ENCODE measurements at places on chromosomes 13 and 19.

DNA sequence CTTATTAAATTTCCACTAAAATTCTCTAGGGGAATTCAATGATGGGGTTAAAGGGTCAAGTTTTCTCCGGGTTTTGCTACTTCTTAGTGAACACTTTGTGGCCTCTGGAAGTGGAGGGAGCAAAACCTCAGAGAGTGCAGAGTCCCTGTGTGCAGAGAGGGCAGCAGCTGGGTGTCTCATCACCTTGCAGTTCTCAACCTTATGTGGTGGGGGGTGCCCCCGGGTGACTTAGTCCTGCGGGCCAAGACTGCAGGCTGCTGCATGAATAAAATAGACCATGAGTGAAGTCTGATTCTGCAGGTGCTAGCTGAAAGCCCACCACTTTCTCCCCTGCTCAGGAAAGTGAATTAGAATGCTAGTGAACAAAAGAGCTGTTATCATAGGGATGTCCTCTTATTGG is 191.6 kb downstream of the DLEU7 start:
- DNase-seq = no peak

- no peak for DNase-seq
These were observed 309.3 kb downstream of the DCT start for GRCh38 chr13:94170145-94170571.

GRCh38 chr19:51710163-51710562 is 13.6 kb downstream of the HAS1 start:
- DNase-seq = no peak

- DNase-seq = no peak
These were observed 197.2 kb downstream of the RAP2A start for GRCh38 chr13:97631158-97631557.

DNA sequence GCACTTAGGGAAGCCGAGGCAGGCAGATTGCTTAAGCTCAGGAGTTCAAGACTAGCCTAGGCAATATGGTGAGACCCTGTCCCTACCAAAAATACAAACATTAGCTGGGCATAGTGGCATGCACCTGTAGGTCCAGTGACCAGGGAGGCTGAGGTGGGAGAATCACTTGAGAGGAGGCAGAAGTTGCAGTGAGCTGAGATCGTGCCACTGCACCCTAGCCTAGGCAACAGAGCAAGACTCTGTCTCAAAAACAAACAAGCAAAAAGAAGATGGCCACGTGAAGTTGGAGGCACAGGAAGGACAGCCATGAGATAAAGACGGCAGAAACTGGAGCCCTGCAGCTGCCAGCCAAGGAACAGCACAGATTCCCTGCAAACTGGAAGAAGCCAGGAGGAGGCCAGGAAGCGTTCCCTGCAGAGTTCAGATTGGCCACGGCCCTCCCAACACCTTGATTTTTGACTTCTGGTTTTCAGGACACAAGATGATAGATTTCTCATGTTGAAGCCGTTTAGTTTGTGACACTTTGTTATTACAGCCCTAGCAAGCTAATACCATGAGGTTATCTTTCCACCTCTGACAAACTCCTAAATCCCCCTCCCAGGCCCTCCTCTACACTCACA is 786.7 kb downstream of the UQCRFS1 start:
- no peak for DNase-seq

GRCh38 chr13:35768551-35768950 is 292.1 kb upstream of the MAB21L1 start:
- no peak for DNase-seq

DNA sequence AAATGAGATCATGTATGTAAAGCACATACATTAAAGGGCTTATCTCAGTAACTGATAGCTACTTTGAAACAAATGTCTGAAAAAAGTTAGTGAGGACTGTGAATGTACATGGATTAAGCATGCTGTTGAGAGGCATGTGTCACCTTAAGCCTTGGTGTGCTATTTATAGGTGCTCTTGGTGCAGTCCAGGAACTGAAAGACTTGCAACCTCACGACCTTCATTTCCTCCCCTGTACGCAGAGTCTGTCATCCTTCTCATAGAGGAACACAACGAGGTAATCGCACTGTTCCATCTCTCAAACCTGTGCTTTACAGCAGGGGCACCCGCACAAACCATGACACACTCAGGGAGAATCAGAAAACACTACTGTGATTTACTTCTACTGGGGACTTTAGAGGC is 65.6 kb downstream of the UFM1 start:
- peak; percentile 15 for DNase-seq

- DNase-seq = no peak
These were observed 11.6 kb downstream of the SHKBP1 start for GRCh38 chr19:40588110-40588854.

GRCh38 chr19:46755077-46755852 is 9.0 kb upstream of the STRN4 start:
- no peak for DNase-seq

- no peak for DNase-seq
These were observed 2660.1 kb upstream of the PCDH20 start for GRCh38 chr13:64075543-64076271.

- no peak for DNase-seq
These were observed 569 bp upstream of the MCF2L start for GRCh38 chr13:112968380-112968909.

DNA sequence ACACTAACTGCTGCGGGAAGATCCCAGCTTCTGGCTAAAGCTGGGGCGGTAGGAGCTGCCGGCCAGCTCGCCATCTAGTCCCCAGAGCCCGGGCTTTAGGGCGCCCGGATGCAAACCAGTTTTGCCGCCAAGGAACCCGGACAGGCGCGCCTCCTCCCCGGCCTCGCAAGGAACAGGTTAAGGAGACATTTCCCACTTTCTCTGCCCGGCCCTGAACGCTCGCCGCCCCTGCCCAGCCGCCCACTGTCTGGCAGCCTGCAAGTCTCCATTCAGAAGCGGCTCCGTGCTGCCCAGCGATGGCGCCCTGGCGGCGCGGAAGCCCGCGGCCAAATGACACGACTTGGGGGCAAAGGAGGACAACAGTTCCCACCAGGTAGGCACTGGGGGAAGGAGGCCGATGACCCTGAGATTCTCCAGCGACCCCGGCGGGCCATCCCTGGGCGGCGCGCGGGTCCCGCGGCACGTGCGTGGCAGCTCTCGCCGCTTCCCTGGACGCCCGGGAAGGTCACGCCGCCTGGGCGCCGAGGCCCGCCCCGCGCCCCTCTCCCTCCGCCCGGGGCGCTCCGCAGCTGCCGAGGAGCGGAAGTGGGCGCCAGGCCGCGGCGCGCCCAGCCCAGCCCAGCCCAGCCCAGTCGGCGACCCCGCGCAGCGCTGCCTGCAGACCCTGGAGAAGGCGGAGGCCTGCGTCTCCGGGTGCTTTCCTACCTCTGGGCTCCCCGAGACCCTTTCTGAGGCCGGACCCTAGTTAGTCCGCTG is 42.2 kb upstream of the HNRNPA1L2 start:
- DNase-seq = peak; percentile 20

GRCh38 chr19:4803736-4804695 is 12.5 kb downstream of the FEM1A start:
- peak; percentile 55 for DNase-seq

DNA sequence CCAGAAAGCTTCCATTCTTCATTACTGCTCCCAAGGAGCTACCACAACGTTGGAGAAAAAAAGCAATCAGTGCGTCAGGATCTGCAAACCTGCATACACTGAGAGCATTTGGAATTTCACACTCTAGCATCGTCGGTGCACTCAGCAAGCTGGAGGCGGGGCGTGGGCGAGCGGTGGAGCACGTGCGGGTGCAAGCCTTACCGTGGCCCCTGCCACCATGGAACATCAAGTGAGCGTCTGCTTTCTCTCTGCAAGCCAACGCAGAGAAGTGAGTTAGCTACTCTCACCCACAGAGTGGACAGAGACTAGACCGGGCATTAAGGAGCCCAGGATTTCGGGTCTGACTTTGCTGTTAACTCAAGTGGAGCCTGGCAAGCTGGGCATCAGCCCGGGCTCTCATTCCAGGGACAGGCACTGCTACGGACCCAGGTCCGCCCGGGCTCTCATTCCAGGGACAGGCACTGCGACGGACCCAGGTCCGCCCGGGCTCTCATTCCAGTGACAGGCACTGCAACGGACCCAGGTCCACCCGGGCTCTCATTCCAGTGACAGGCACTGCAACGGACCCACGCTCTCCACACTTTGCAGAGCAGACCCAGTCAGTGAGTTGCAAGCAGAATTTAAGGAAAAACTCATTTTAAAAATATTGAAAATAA is 124.1 kb upstream of the SPACA7 start:
- DNase-seq = no peak

DNA sequence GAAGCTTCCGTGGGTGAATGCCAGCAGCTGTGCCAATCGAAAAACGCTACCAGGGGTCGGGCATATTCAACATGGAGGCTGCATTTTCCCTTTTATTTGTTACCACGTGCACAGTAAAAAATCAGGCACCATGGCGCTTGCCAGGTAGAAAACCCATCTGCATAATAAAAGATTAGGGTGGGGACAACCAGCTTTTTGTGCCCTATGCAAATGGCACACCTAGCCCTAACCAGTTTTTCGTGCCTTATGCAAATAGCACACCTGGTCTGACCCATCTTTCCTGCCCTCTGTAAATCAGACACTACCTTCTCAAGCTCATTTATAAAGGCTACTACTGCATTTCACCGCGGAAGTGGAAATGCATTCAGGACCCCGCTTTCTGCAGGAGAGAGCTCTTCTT is 62.1 kb upstream of the FREM2 start:
- no peak for DNase-seq

DNA sequence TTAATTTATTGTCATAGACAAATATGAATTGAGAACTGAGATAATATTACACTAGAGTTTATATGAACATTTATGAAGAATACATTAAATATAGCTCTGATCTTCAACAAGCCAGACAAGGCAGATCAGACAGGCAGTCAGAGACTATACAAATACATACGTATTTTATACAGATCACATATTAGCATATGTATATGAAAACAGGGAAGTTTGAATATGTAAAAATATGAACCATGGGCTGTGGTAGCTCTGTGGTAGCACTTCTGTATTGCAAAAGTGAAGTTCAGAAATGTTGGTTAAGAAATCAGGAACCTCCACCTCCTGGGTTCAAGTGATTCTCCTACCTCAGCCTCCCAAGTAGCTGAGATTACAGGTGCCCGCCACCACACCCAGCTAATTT is 20.7 kb downstream of the GPR180 start:
- no peak for DNase-seq

GRCh38 chr13:111519490-111520170 is 199.2 kb downstream of the TEX29 start:
- no peak for DNase-seq

GRCh38 chr19:32289566-32290210 is 55.7 kb upstream of the ZNF507 start:
- DNase-seq = no peak

DNA sequence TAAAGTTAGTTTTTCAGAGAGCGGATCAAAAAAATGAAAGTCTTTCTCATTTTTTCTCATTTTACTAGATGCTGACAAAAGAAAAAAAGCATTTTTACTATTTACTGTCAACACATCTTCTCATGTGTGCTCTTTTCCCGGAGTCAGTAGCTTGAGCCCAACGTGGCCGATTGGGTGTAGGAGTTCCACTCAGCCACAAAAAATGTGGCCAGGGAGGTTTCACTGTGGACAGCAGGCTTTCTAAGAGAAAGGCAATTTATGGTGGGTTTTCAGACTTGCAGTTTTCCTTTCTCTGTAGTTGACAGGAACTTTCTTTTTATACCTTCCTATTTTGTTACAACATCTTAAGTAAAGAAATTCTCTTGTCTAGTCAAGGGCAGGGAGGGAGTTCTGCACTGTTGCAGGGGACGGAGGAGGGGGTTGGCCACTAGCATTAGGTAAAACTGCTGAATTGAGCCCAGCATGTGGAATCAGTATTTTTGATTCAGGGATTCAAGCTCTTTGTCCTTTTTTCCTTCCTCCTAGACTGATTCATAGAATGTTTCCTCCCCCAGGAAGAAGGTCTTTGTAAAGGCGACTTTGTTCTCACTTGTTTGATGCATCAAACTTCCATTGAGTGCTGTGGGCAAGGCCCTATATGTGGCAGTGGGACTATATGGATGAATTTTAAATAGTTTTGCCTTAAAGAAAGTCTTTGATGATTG is 123.1 kb downstream of the B3GLCT start:
- DNase-seq = no peak

DNA sequence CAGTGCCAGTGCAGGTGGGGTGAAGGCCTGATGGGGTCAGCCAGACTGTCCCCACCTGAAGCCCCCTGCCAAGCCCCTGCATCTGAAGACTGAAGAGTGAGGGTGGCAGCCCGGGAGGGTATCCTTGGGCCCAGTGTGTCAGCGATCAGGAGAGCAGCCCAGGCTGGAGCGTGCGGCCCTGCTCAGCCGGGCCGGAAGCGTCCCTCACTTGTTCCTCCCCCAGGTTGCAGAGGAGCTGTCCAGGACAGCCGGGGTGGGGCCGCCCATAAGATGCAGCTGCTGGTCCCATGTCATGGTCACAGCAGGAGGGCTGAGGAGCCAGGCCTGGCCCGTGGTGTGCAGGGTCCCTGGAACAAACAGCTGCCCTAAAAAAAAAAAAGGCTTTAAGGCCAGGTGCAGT is 55.4 kb downstream of the KDM4B start:
- DNase-seq = no peak

DNA sequence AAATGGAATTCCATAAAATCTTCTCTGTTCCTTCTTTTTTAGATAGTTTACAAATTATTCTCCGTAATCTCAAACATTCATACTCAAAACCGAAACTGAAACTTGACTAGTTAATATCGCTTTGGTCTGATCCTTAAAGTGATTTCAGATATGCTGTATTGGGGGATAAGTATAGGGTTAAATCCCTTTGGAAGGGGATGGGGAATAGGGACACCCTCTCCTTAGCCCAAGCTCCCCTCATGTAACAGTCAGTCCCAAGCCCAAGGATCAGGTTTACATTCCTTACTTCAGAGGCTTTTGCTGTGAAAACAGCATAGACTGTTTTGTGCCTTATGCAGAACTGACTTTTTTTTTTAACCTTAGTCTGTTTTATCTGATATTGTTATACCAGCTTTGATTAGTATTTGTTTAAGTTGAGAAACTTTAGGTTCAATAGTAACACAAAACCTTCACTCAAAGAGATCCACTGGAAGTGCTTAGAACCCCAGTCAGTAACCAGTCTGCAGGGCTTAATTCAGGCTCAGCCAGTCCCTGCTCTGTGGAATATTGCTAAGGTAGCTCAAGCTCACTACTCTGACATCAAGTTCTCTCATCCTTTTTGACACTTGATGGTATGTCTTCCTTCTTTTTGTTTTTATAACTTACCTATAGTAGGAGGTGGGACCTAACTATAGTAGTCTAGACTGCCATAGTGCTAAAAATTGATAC is 10.5 kb downstream of the CDADC1 start:
- no peak for DNase-seq

DNA sequence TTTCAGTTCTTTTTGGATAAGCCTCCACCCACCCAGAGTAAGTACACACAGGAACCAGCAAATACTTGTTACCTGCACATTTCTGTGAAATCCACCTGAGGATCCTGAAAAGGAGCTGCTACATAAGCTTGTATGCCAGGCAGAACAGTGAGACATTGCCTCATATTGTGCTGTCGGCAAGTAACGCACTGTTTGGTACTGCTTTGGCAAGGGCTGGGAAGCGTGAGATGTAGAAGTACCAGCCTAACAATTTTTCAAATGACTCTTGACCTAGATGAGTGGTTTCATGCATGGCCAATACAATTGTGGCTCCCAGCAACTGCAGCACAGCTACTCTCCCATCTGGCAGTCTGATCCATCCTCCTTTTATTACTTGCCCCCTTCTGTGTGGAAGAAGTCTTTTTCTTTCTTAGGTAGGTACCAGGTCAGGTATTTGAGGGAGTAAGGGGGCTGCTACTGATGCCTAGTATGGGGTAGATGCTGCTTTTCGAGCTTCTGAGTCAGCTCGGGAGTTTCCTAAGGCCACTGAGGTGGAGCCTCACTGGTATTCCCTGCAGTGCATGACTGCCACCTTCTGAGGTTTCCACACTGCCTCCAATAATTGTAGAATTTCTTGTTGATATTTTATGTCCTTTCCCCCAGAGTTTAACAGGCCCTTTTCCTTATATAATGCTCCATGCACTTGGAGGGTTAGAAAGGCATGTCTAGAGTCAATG is 52.2 kb downstream of the ZNF737 start:
- DNase-seq = no peak
